ENCODE measurements at places on chromosomes 1 and 21. TPM values are rescaled to one million over a fixed set of nuclear protein-coding genes. Genes with fewer than 3 reads are reported as not detected.

KLHDC9 gene
- 3.8 TPM for polyA plus RNA-seq

SLC30A7 gene
- 2.2 TPM for polyA plus RNA-seq

CIART gene
- 6.7 TPM for polyA plus RNA-seq

FMO4 gene
- 5.1 TPM for polyA plus RNA-seq

DNA sequence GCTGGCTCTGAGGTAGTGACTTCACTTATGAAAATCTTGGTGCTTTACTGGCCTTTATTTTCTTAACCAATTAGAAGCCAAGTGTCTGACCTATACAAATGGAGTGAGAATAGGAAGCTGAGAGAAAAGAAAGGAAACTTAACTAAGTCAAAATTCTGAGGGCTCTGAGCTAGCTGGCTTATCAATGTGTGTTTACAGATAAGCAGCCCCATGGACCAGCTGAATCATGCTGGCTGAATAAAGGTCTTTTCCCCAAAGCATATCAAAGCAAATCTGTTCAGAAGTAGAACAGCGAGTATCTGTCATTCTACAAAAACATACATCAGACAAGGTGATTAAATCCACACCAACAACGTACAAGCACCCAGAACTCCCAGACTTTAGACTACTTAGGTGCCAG is 117.2 kb downstream of the BRINP2 start:
- H3K4me1 ChIP-seq = no peaks in the 10 kb centered on the region
- no peak overlapping the region for H3K4me3 ChIP-seq
- no peak overlapping the region for H3K27ac ChIP-seq

- no peaks in the 10 kb centered on the region for H3K27me3 ChIP-seq
- no peak for DNase-seq
- H3K27ac ChIP-seq = no peak overlapping the region
Measured at GRCh38 chr1:16246961-16247360, 10.0 kb upstream of the CPLANE2 start.

- no peak for DNase-seq
- no peaks in the 10 kb centered on the region for H3K4me1 ChIP-seq
- H3K27me3 ChIP-seq = no peaks in the 10 kb centered on the region
- H3K4me3 ChIP-seq = no peak overlapping the region
- H3K36me3 ChIP-seq = peaks cover 20% of the 10 kb centered on the region
Measured at GRCh38 chr1:204429746-204430145, 18.1 kb upstream of the PPP1R15B start.

DNA sequence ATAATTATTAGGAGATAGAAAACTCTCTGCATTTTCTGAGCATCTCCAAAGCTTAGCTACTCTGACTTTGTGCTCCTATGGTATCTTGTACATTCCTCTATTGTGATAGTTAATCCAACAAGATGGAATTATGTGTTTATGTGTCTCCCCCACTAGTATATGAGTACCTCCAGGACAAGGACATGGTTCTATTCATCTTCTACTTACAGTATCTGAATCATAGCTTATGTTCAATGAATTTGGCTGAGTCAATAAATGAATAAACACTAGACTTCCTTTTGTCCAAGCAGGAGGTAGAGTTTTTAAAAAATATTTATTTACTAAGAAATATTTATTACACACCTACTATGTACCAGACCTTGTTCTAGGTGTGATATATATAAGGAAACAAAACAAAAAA is 18.4 kb upstream of the CTH start:
- H3K36me3 ChIP-seq = no peaks in the 10 kb centered on the region
- DNase-seq = no peak
- no peak overlapping the region for H3K27ac ChIP-seq
- no peaks in the 10 kb centered on the region for H3K4me1 ChIP-seq
- H3K27me3 ChIP-seq = no peaks in the 10 kb centered on the region
- H3K4me3 ChIP-seq = no peak overlapping the region

GRCh38 chr1:107748531-107748930 is 216.4 kb downstream of the VAV3 start:
- no peaks in the 10 kb centered on the region for H3K36me3 ChIP-seq
- no peaks in the 10 kb centered on the region for H3K4me1 ChIP-seq
- no peak overlapping the region for H3K4me3 ChIP-seq
- no peaks in the 10 kb centered on the region for H3K27me3 ChIP-seq
- DNase-seq = peak; percentile 26
- no peak overlapping the region for H3K27ac ChIP-seq

GRCh38 chr1:192603218-192603787 is 27.7 kb downstream of the RGS1 start:
- H3K36me3 ChIP-seq = no peaks in the 10 kb centered on the region
- H3K27ac ChIP-seq = no peak overlapping the region
- H3K4me3 ChIP-seq = no peak overlapping the region
- no peak for DNase-seq
- no peaks in the 10 kb centered on the region for H3K27me3 ChIP-seq

DNA sequence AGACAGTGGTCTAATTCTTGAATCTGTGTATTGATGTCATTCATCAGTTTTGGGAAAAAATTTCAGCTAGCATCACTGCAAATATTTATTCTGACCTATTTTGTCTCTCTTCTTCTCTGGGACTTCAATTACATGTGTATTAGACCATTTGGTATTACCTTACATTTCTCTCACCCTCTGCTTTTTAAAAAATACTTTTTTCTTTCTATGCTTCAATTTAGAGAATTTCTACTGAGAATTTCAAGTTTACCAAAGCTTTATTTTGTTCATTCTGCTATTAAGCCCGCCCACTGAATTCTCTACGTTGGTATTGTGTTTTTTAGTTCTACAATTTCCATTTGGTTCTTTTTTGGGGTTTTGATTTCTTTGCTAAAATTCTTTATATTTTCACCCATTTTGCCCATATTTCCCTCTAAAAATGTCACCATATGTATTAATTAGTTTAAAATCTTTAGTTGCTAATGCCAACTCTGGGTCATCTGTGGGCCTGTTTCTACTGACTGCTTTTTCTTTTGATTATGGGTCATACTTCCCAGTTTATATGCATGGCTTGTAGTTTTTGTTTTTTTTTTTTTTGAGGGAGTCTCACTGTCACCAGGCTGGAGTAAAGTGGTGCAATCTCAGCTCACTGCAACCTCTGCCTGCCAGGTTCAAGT is 212.0 kb downstream of the DYRK1A start:
- H3K27ac ChIP-seq = no peak overlapping the region
- H3K27me3 ChIP-seq = no peaks in the 10 kb centered on the region
- no peaks in the 10 kb centered on the region for H3K36me3 ChIP-seq
- no peaks in the 10 kb centered on the region for H3K4me1 ChIP-seq
- H3K4me3 ChIP-seq = no peak overlapping the region
- no peak for DNase-seq

GRCh38 chr1:202129453-202130296 is 7.0 kb downstream of the GPR37L1 start:
- H3K36me3 ChIP-seq = peaks cover 8% of the 10 kb centered on the region
- H3K27me3 ChIP-seq = no peaks in the 10 kb centered on the region
- no peak overlapping the region for H3K4me3 ChIP-seq
- DNase-seq = no peak
- H3K4me1 ChIP-seq = no peaks in the 10 kb centered on the region

- H3K4me3 ChIP-seq = no peak overlapping the region
- no peaks in the 10 kb centered on the region for H3K27me3 ChIP-seq
- H3K36me3 ChIP-seq = no peaks in the 10 kb centered on the region
- no peak overlapping the region for H3K27ac ChIP-seq
- DNase-seq = peak; percentile 46
Measured at GRCh38 chr1:200776949-200777348, 38.3 kb downstream of the CAMSAP2 start.

Data from small intestine (tissue), 16 donors.